ENCODE measurements at places on chromosomes 3 and 15.

DNA sequence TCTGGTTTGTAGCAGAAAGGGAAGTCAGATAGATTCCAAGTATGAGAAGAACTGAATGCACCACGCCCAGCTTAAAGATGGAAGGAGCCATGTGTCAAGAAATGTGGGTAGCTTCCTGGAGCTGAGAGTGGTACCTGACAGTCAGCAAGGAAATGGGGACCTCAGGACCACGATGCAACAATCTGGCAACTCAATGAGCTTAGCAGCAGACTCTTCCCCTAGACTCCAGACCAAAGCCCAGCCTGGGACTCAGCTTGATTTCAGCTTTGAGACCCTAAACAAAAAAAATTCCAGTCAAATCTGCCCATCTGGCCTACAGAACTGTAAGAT, 24.4 kb downstream of the MIX23 start:
- no peak for DNase-seq

- no peak for DNase-seq
Measured at GRCh38 chr15:27845535-27846369, 253.4 kb downstream of the OCA2 start.

GRCh38 chr15:75152382-75153079, 49.2 kb upstream of the C15orf39 start:
- DNase-seq: no peak

- DNase-seq: no peak
Measured at GRCh38 chr3:185308126-185308754, 54.4 kb upstream of the EHHADH start.

DNA sequence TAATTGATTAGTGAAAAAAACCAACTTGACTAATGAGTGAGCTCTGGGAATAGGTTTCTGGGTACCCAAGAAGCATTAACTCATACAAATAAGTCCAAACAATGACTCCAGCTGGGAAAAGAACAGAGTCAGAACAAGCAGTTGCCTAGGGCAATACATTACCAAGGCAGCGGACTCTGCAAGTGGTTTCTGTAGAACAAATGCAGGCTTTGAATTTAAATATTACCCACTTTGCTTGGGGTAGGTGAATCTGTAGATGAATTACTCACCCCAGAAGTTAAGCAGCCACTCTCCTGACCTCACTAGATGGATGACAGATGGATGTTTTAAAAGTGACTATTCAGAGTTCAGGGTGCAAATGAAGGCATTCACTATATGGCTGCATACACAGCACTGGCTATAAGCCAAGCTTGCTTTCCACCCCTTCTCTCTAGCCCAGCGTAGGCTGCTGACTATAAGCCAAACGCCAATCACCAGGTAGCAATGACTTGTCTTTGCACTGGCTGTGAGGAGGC, 73.1 kb upstream of the BHLHE40 start:
- DNase-seq: no peak

GRCh38 chr3:149717391-149718056, 34.8 kb downstream of the COMMD2 start:
- DNase-seq: no peak

DNA sequence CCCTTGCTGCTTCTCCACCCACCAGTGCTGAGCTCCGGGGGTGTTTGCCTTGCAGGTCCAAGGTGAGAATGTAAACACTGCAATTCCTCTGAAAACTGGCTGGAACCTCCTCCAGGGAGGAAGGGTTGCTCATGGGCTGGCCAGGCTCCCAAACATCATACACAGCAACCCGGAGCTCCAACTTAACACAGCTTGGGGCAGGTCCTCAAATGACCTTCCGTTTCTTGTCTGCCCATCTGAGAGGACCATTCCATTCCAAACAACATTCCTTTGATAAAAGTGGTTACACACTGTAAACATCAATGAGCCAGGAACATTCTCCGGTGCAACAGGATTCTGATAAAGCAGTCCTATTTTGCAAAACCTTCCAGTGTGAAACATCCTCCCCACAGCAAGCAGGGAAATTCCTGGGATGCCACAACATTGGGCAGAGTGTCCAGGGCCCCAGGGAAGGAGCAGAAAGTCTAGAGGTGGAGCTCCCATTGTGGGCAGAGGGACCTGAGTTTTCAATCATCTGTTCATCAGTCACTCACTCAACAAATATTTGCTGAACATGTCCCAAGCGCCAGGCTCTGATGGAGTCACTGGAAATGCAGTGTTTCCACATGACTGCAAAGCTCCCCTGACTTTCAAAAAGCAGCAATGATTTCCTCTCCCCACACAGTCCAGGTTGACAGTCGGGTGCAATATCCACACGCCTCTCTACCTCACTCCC, 7.3 kb upstream of the HEG1 start:
- peak; percentile 70 for DNase-seq

- no peak for DNase-seq
Measured at GRCh38 chr3:195522254-195523023, 20.7 kb downstream of the PPP1R2 start.

DNA sequence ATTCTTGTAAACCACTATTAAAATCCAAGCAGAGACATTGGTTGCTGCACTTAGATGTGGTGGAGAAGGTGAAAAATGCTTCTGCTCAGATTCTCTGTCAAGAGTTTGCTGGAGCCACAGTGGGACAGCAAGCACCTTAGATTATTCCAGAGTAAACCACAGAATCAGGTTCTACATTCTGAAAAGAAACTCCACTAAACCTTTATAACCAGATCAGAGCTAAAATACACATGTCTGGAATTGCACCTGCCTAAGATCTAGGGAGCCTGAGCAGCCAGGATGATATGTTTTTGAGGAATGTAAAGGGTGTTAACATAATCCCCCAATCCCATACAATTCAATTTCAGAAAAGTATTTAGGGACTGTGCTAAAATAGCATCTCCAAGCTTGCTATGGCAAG, at the start of gene ZPLD1:
Gene ZPLD1, plus strand, starts transcription at position 301 of the 400 bp plus-strand sequence. CDS start 3,473 bp downstream, outside the sequence.
- DNase-seq: no peak

DNA sequence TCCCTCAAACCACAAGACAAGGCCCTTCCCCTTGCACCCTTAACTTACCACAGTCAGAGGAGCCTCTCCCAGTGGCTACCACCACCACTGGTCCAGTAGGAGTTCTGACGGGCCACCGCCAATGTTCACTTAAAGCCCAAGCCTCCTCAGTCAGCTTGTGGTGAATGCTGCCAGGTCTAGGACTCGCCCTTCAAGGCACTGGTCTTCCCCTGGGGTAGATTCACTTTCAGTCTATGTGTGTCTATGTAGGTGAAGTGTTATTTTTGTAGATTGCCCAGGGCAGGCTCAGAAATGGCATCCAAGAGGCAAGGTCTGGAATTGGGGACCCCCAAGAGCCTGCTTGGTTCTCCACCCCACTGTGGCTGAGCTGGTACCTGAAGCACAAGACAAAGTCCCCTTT, 15.4 kb upstream of the CASR start:
- DNase-seq: no peak

DNA sequence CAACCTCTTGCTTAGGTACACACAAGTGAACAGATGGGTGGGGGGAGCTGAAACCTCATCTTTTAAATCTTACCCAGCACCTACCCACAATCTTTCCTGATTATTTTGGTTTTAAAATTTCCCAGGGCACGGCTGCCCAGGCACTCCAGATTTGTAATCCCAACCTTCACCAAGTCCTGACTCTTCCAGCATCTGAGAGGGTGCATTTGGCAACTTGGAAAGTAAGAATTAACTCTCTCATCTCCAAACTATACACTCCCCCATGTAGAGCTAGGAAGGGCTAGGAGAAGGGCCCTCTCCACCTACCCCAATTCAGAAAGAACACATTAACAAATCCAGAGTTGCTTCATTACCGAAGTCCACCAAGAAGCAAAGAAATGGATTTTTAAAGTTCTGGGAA, 41.7 kb upstream of the PRICKLE2 start:
- DNase-seq: no peak

DNA sequence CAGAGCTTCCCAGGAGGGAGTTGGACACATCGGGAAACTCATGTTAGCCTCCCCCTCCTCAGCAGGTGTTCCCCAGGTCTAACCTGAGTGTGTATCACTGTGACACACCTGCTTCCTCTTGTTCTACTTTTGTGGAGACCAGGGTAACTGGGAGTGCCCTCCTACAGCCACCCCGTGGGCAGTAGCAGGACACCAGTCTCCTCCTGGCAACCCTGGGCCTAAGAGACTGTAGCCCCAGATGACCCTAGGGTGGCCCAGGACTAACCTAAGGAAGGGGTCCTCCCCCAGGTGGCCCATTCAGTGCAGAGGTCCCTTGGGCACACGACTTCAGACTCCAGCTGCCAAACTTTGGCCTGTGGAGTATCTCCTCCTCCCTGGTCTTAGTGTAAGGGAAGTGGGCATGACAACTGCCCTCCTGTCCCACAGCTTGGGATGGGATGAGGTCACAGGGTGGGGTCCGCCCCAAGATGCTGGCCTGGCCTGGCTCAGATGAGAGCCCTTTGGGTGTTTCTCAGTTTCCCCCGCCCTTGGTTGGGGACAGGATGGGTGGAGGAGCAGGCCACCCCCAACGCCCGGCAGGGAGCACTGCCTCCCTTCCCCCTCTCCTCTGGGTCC, 4.8 kb downstream of the CSK start:
- peak; percentile 64 for DNase-seq

DNA sequence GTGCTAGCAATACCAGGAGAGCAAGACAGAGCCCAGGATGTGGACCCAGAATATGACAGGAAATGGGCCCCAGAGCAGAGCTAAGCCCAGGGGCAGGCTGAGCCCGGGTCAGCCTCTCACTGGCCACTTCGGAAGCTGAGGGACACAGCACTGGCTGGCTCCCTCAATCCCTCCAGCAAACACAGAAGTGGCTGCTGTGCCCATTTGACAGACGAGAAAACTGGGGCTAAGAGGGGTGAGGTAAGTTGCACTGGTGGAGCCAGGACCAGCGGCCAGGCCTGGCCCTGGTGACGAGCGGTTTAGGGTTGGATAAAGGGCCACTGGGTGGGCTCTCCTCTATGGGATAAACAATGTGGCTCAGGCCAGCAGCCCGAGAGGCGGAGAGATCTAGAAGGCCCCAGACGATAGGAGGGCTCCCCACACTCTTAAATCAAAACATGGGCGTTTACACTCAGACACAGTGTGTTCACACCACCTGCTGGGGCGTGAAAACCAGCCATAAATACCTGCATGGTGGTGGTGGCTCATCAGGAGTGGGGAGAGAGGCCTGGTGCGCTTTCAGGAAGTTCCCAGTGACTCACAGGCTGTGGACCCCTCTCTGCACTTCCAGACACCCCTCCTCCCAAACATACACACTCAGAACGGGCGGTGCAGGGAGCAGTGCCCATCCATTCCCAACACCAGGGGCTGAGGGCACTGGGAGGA, 12.0 kb upstream of the LINGO1 start:
- no peak for DNase-seq

DNA sequence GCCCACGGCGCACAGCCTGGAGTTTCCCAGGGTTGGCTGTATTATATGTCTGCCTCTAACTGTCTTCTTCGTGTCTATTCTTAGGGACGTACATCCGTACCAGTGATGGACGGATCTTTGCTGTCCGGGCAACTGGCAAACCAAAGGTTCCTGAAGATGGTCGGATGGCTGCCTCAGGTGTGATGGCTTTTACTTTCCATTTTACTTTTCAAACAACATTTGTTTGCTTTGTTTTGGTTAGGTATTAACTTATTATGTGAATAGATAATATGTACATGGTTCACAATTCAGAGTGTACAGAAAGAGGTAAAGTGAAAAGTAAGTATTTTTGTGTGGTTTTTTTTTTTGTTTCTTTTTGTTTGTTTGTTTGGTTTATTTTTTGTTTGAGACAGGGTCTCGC, 11.1 kb upstream of the TEX264 start:
- DNase-seq: no peak

GRCh38 chr3:94714194-94714593, 651.3 kb downstream of the NSUN3 start:
- DNase-seq: no peak

DNA sequence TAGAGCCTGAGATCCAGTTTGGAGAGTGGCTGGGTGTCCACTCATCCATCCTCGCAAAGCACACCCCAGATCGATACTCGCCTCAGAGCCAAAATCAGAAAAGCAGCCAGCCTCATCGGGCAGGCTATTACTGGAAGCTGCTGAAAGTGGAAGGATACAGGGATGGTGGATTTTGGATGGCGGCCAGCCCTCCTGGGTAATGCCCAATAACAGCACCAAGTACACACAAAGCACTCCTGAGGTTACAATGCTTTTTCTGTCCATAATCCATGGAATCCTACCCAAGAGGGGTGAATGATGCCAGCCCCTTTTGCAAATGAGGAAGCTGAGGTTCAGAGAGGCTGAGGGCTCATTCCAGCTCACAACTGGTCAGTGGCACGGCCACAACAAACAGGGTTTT, 93.1 kb upstream of the SLC6A11 start:
- no peak for DNase-seq

- no peak for DNase-seq
Measured at GRCh38 chr3:88584451-88584850, 434.7 kb downstream of the C3orf38 start.

GRCh38 chr3:124935794-124936542, 1.4 kb upstream of the MUC13 start:
- DNase-seq: no peak

DNA sequence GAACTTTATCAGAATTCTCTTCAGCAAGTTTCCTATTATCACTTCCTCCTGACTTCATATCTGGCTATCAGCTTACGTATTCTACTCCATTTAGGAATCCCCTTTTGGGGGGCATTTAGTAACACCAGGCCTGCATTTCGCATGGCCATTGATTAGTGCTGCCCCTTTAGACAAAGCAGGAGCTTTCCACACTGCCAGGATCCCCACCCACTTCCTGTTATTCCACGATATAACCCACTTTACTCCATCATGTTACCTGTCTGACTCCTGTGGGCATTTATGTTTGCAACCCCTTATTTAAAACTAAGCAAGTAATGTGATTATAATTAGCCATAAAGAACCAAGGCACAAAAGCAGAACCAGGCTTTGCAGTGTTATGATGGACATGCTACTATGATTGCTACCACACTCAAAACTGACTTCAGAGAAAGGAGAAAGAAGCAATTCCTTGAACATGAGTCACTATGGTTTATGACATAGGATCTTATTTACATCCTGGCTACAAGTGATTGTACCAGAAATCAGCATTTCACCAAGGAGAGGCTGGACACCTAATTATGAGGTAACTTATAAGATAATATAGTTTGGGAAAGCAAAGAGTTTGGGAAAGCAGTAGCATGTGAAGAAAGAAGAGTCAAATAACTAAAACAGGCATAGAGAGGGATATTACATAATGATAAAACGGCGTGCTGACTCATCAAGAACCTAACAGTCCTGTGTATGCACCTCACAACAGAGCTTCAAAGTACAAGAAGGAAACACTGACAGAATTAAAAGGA, 96.3 kb downstream of the IGSF11 start:
- DNase-seq: no peak

All from left cardiac atrium (tissue), 4 donors.